ENCODE measurements at places on chromosomes 2 and 18.

- no peak for DNase-seq
Measured at GRCh38 chr2:241505781-241506201, 2.6 kb downstream of the STK25 start.

DNA sequence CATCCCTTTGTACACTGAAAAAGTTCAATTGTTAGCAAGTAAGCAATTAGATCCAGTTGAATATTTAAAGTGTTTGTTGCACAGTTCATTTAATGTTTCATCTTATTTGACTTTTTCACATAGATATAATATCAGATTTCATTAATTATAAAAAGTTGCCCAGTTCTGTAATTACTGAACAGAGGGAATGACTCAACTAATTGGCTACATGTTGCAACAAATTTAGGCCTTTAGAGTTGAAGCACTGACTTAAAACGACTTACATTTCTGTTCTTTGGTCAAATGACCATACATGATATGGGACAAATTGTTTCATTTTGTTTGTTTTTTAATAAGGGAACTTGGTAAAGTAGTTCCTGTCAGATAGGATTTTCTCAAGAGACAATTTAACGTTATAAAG is 68.5 kb upstream of the FAM117B start:
- no peak for DNase-seq

DNA sequence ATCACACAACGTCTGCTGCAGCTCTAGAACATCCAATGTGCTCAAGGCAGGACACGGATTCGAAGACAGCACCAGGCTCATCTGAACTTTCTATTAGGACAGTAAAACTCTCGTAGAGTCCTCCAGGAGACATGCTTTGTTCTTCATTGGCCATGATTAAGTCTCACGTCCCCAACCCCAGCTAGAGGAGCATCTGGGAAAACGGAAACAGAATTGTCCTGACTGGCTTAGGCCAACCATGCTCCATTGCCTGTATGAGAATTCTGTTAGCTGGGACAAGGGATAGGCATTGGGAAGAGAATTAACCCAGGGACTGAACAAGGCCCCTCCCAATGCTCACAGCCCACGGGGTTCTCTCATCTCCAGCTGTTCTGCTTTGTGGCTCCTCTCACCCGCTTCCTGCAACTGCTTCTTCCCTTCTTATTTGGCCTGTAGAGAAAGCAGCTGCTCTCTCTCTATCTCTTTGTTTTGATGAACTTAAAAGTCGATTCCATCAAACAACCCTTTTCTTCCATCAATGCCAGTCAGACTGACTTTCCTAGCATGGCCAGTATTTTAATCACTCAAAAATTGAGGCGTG is 75.6 kb downstream of the C1QL2 start:
- DNase-seq, result no peak

GRCh38 chr2:196076778-196077568 is 8.3 kb upstream of the DNAH7 start:
- DNase-seq, result no peak

DNA sequence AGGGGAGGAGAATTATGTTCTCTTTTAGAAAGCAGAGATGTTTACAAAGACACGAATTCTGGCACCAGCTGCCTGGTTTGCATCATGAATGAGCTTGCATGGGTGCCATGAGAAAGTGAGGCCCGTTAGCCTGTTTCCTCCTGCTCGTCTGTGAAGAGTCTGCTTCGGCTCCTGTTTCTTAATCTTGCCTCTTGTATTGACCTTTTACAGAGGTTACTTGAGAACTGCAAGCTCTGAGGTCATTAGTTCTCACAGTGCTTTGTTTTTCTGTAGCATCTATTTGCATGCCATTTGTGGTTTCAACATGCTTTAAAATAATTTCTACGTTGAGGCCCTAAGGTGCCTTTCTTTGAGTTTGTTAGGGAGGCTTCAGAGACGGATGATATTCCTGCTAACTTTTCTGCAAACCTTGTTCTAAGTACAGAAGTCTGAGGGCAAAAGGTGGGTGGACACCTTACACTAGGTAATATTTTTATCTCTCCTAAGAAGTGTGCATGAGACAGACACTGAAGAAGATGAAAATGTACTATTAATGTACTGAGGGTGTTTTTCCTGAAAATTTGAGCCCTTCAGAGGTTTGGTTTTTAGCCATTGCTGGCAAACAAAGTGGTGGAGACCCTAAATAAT is 53.4 kb upstream of the LINC00305 start:
- DNase-seq, result no peak

Data from stimulated activated CD8-positive, alpha-beta memory T cell treated with anti-CD3 and anti-CD28 coated beads, Interleukin-15, amount 100 ng/mL, for 1 hour (primary cell).